ENCODE measurements at places on chromosomes 7 and 10.

DNA sequence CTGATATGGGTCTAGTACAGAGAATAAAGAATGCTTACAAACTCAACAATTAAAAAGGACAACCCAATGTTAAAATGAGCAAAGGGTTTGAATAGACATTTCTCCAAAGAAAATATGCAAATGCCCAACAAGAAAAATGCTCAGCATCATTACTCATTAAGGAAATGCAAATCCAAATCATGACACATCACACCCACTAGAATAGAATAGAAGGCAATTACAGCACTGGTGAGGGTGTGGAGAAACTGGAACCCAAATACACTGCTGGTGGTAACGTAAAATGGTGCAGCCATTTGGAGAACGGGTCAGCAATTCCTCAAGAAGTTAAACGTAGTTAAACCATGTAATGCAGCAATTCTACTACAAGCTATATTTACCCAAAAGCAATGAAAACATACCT lies 53.8 kb downstream of the KDM7A start:
- DNase-seq = no peak

DNA sequence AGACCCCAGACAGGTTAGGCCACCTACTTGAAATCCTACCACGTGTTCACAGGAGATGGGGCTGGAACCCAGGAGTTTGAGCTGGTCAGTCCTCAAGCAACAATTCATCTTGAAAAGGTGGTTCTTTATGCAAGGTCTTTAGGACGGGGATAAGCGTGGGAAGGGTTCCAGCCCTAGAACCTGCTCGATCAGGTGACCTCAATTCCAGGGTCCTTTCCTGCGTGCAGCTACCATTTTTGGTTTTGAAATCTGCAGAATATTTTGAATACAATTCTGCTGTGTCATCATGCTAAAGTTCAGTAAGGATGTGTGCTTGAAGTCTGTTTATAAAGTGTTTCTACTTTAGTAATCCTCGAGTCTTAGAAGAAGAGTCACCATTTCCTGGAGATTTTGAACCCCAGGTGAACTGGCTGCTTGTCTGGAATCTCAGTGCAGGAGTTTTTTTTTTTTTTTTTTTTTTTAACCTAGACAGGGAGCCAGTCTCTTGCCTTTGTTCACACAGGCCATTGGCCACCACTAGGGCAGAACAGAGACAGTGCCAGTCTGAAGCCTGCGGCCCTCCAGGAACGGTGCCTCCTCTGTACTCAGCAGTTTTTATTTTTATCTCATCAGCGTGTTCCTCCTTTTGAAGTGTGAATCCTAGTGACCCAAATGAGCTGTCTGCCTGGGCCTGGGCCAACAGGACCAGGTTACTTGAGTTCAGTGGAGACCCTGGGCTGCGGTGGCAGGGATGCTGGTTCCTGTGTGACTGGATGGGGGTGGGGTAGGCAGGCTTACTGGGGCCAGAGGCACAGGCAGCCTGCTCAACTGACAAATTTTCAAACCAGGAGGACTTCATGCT lies 54.6 kb downstream of the EEPD1 start:
- peak; percentile 53 for DNase-seq

DNA sequence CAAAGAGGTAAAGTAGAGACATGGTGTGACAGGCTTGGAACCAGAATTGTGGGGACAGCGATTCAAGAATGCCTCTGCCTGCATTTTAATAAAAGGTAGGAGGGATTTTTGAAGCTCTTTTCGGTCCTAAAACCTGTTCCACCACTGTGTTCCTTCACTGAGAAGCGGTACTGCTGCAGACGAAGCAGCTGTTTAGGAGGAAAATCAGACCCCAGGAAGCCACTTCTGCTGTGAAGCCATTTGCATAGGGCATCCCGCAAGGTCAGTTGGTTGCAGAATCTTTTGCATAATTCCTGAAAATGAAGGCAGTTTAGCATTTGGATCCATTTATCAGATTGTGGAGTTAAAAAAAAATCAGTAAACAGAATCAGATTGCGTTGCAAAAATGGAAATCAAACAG lies 183.3 kb upstream of the PRKCQ start:
- DNase-seq = no peak

- no peak for DNase-seq
These were observed 5.6 kb downstream of the RHBDD2 start for GRCh38 chr7:75884476-75884875.

DNA sequence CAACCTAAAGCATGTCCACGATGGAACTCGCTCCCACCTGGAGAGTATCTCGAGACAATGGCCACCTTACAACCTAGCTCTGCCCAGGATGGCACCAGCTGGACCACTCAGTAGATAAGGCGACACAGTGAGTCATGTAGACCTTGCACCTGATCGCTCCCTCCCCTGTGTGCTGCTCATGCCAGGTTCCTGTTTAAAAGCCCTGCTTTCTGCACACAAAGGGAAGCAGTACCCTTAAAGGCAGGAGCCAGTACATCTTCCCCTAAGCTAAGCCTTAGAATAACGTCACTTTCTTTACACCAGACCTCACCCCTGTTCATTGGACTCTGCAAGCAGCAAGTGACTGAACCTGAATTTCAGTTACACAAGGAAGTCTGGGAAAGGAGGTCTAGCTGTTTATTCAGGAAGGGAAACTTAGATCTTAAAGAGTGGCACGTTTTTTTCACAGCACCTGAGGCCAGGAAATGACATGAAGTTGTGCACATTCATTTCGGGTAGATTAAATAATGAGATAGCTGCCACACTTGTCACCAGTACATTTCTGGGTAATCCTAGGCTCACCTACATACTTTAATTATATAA lies 117.9 kb downstream of the MTPAP start:
- peak; percentile 5 for DNase-seq

DNA sequence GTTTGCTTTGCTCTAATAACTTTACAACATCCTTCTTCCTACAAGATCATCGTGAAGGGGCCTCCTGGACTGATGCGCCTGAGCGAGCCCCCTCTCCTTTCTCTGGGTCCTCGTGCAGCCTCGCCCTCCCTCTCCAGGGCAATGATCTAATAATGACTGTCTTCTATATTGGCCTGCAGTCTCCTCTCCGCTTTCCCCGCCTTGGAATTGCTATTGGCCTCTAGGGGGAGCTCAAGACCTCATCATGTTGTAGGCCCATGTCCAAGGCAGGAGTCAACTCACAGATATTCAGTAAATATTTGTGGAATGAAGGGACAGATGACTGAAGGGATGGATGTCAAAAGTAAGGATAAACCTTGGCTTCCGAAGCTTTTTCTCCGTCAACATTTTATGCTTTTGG lies 1180.3 kb downstream of the TYW1 start:
- DNase-seq = no peak

DNA sequence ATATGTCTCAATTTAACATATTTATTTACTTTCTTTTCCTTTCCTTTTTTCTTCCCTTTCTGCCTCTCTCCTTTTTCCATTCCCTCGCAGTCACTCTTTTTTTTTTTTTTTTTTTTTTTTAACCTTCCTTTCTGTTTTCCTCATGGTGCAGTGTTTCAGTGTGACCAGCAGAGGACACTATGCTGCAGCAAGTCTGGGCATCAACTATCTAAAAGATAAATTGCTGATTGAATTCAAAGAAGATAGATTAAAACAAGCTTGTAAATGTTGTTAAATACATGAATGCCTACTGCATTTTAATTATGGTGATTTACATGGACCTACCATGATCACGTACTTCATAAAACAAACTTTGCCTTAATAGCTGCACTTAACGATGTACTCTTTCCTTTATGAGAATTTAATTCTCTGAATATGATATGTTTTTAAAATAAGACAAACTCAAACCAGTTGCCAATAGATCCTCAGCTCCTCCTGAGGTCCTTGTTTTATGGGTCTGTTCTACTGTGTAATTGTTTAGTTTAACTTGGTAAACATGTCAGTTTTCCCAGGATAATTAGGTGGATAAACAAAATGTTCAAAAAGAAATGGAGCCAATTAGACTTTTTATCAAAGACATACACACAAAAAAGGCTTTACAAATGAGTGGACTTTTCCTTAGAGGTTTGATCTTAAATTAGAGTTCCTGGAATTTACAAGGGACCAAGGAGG lies 101.0 kb upstream of the AGR3 start:
- peak; percentile 59 for DNase-seq

DNA sequence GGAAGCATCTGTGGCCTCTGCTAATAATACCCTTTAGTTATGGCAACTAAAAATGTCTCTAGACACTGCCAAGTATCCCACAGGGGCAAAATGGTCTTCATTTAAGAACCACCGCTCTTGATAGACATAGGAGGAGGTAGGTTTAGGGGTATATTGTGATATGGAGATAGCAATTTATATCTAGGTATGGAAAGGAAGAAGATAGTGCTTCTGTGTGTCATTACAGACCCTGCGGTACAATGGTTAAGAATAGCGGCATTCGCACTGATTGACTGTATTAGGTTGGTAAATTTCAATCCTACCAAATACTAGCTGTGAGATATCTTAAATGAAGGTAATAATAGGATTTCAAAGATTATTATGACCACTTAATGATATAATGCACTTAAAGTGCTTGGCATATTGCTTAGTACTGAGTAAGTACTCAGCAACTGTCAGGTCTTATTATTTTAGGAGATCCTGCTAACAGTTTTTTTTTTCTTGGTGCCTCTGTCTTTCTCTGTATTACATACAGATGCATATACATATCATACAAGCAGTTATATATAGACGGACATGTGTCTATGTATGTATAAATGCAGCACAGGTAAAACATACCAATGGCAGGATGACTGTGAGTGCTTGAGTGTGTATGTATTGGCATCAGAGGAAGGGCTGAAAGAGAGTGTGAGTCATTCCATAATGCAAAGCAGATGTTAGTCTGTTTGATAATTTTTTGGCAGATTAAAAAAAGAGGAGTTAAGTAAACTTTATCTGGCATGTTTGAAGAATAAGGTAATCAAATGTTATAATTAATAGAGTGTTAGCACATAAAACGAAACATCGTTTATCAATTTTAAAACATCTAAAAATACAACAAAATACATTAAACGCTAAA lies 50.0 kb upstream of the ITGB8 start:
- no peak for DNase-seq

GRCh38 chr10:46514431-46514861 lies 42.0 kb downstream of the GPRIN2 start:
- no peak for DNase-seq

- no peak for DNase-seq
These were observed 120.7 kb downstream of the TES start for GRCh38 chr7:116331020-116331419.

GRCh38 chr10:71660313-71660712 lies 59.3 kb downstream of the C10orf105 start:
- DNase-seq = no peak

DNA sequence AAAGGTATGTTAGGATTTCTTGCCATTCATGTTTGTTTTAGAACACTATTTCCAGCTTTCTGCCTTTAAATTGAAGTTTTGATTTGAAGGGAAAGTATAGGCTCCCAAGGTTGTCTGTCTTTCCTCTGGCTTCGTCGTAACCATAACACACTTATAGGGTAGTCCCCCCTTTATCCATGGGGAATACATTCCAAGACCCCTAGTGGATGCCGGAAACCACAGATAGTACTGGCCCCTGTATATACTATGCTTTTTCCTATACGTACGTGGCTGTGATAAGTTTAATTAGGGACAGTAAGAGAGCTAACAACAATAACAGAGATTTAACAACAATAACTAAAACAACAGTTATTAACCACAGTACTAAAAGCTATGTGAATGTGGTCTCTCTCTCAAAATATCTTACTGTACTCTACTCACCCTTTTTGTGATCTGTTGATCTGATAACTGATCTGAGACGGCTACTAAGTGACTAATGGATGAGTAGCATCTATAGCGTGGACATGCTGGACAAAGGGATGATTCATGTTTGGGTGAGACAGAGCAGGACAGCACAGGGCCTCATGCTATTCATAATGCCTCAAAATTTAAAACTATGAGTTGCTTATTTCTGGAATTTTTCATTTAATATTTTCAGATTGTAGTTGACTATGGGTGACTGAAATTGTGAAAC lies 273.1 kb downstream of the AUTS2 start:
- DNase-seq = no peak

DNA sequence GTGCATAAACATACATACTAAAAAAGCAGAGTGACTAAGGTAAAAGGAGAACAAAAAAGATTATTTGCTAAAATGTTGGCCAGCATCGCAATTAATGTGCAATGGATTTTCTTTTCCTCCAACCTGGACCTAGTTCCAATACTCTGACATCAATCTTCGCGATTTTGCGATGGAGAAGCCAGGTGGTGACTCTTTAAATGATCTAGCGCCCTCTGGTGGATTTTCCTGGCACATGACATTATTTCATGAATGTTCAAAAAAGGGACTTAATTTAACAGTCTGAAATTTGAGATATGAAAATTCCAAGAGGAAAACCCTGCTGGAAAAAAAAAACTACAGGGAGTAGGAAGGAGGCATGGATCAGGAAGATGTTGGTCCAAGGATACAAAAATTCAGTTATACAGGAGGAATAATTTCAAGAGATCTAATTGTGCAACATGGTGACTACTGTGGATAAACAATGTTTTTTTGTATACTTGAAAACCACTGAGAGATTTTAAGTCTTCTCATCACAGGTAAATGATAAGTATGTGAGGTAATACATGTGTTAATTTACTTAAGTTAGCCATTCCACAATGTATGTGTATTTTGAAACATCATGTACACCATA lies 4.3 kb upstream of the KCNMA1 start:
- peak; percentile 62 for DNase-seq

GRCh38 chr10:34311679-34312078 lies 503.4 kb downstream of the PARD3 start:
- DNase-seq = no peak

DNA sequence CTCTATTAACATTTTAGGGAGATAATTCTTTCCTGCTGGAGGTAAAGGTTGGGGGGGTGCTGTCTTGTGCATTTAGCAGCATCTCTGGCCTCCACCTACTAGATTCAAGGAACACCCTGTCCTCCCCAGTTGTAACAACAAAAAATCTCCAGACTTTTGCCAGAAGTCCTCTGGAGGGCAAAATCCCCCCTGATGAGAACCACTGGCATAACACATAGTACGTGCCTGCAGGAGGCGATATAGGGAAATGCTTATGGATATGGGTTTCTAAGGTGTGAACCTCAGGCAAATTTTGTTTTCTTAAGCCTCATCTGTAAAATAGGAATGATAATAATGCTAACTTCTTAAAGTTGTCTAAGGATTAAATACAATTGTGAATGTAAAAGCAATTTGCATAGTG lies 2.9 kb upstream of the OSBPL3 start:
- DNase-seq = no peak

DNA sequence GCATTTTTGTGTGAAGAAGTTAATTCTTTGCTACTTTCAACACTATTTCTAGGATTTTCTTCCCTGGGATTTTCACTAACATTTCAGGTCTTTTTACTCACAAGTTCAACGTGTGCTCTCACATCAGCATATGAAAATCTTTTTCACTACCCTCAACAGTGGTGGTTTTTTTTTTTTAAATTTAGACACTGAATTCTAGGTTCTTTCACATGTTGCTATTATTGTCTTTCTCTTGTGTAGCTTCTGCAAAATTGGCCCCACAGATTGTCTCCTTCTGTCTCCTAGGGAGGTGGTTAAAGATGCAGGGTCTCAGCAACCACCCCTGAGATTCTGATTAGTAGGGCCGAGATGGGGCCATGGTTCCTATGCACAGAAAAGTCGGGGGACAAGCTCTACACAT lies 165.0 kb upstream of the GPR26 start:
- DNase-seq = no peak

- DNase-seq = peak; percentile 61
These were observed 441 bp downstream of the BMI1 start for GRCh38 chr10:22321156-22321923.
